Naive thymus-derived CD8-positive, alpha-beta T cell (primary cell): ENCODE measurements at places on chromosomes 2 and 18. TPM values are rescaled to one million over a fixed set of nuclear protein-coding genes. Genes with fewer than 3 reads are reported as not detected.

Gene SGPP2
- not detected for polyA plus RNA-seq

Gene DNAH6
- 1.1 TPM for polyA plus RNA-seq

DNA sequence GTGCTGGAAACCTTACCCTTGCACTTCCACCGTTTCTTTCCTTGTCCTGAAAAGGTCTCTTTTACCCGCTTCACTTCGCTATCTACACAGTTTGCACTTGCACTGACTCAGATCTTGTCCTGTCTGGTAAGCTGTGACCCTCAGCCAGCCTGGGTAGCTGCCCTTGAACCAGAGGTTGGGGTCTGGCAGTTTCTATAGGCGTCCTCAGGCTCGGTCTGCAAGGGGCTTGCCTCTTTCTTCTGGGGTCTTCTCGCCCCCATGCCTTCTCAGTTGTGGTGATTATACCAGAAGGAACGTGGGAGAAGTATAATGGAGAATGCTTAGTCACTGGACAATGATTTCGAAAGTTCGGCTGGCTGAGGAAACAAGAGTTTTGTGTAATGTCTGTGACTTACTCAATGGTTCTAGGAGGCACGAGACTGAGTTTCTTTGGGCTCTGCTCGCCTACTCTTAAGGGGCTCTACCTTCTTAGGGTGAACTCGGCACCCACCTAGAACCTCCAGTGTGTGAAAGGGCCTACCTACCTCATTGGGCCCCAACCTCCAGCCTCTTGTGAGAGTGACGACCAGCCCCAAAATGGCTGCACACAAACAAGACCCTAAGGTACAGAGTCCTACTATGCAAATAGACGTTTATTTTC, 6.9 kb upstream of the STAT1 start:
- no peaks in the 10 kb centered on the region for H3K27me3 ChIP-seq
- H3K4me3 ChIP-seq: no peak overlapping the region
- no peaks in the 10 kb centered on the region for H3K36me3 ChIP-seq

DNA sequence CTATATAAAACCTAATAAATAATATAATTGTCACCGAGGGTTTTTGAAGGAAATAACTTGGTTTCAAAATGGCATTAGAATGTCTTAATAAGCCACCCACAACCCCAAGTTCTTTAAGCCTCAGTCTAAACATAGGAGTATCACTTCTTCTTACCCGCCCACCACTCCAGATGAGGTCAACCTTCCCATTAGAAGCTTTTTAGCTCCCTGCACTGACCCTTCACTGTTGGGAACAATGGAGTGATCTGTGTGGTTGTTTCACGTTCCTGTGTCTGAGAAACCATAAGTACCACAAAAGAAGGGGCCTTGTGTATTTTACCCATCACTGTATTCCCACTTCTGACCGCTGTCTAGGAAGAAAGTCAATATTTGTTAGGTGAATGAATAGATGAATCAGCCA, 326.3 kb upstream of the ZNF521 start:
- H3K27me3 ChIP-seq: no peaks in the 10 kb centered on the region
- H3K27ac ChIP-seq: no peak overlapping the region
- no peaks in the 10 kb centered on the region for H3K4me1 ChIP-seq
- no peak overlapping the region for H3K4me3 ChIP-seq
- no peak for DNase-seq

GRCh38 chr18:70373042-70373519, 84.2 kb downstream of the SOCS6 start:
- DNase-seq: no peak
- H3K36me3 ChIP-seq: no peaks in the 10 kb centered on the region
- H3K4me1 ChIP-seq: no peaks in the 10 kb centered on the region
- no peak overlapping the region for H3K27ac ChIP-seq

DNA sequence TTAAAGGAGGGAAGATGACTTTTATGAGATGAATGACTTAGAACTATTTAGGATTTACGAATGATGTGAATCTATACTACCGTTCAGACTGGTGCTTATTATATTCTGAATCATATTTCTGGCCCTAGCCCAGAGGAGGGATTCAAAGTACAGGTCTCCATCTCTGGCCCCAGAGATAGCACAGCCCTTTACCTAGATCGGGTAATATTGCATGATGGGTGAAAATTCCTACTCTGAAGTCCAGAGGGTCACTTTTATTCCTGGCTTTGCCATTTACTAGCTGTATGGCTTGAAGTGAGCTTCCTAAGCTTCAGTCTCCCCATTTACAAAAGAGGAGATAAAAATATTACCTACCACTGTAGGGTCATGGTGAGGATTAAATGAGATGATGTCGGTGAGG, 135.8 kb upstream of the OSR1 start:
- H3K4me1 ChIP-seq: no peaks in the 10 kb centered on the region
- no peak for DNase-seq
- no peaks in the 10 kb centered on the region for H3K36me3 ChIP-seq
- H3K4me3 ChIP-seq: no peak overlapping the region
